ENCODE measurements at places on chromosomes 7 and 10. TPM values are rescaled to one million over a fixed set of nuclear protein-coding genes. Genes with fewer than 3 reads are reported as not detected.

KIF11 gene
- total RNA-seq, result 3.0 TPM

PVRIG gene
- not detected for total RNA-seq

TIAL1 gene
- total RNA-seq, result 27.3 TPM

CCZ1 gene
- 47.5 TPM for total RNA-seq

BHLHA15 gene
- total RNA-seq, result 0.85 TPM

CYP2C8 gene
- total RNA-seq, result not detected

CDC14C gene
- not detected for total RNA-seq

PNLIPRP1 gene
- total RNA-seq, result not detected

FAM131B gene
- total RNA-seq, result 0.21 TPM

CRHR2 gene
- not detected for total RNA-seq

JCAD gene
- total RNA-seq, result 0.48 TPM

CALML3 gene
- 2.7 TPM for total RNA-seq

HSPA12A gene
- total RNA-seq, result 6.0 TPM

AGR2 gene
- total RNA-seq, result 279 TPM

UNCX gene
- total RNA-seq, result not detected

SLC4A2 gene
- 27.5 TPM for total RNA-seq

SMNDC1 gene
- 8.5 TPM for total RNA-seq

GARIN1A gene
- total RNA-seq, result not detected

IFIT3 gene
- total RNA-seq, result 0.64 TPM

CDNF gene
- total RNA-seq, result 0.24 TPM

C10orf120 gene
- not detected for total RNA-seq

TEX47 gene
- total RNA-seq, result not detected

PKD1L1 gene
- total RNA-seq, result not detected

HERC4 gene
- total RNA-seq, result 35.6 TPM

SPDYE9 gene
- not detected for total RNA-seq

SPDYE1 gene
- total RNA-seq, result not detected

BMS1 gene
- total RNA-seq, result 18.1 TPM

ZNF467 gene
- 1.2 TPM for total RNA-seq

GALNT17 gene
- not detected for total RNA-seq

ITGA8 gene
- total RNA-seq, result not detected

SYT15B gene
- total RNA-seq, result 0.21 TPM

GPR85 gene
- 0.48 TPM for total RNA-seq

MRPL32 gene
- total RNA-seq, result 63.6 TPM

CALML5 gene
- total RNA-seq, result not detected

VIPR2 gene
- not detected for total RNA-seq

TEX36 gene
- not detected for total RNA-seq

COL26A1 gene
- total RNA-seq, result not detected

CXCL12 gene
- total RNA-seq, result not detected

NYAP1 gene
- 1.4 TPM for total RNA-seq

CHST15 gene
- total RNA-seq, result 17.3 TPM

MNX1 gene
- total RNA-seq, result not detected

SPRN gene
- not detected for total RNA-seq

HYAL4 gene
- total RNA-seq, result under 0.01 TPM

EMX2 gene
- total RNA-seq, result 0.48 TPM

OR2A12 gene
- not detected for total RNA-seq

MGMT gene
- total RNA-seq, result 37.8 TPM

ANXA8 gene
- 268 TPM for total RNA-seq

NANOS1 gene
- total RNA-seq, result 1.7 TPM

CCDC172 gene
- not detected for total RNA-seq

CDC123 gene
- 108 TPM for total RNA-seq

H2BK1 gene
- total RNA-seq, result not detected

CYP26A1 gene
- not detected for total RNA-seq

GRID2IP gene
- not detected for total RNA-seq

HGF gene
- total RNA-seq, result under 0.01 TPM

GAD2 gene
- not detected for total RNA-seq

CTAGE6 gene
- under 0.01 TPM for total RNA-seq

Measured in tracheal epithelial cell (primary cell).